ENCODE measurements at places on chromosomes 1 and 21. TPM values are rescaled to one million over a fixed set of nuclear protein-coding genes. Genes with fewer than 3 reads are reported as not detected.

The KRTAP7-1 gene
- not detected for total RNA-seq

The GREM2 gene
- 14.7 TPM for total RNA-seq

The PLA2G5 gene
- total RNA-seq, result 0.52 TPM

The WNT3A gene
- not detected for total RNA-seq

The OR2L8 gene
- not detected for total RNA-seq

The TEX38 gene
- total RNA-seq, result not detected

The CCSAP gene
- total RNA-seq, result 9.3 TPM

The MAGI3 gene
- 11.0 TPM for total RNA-seq

The BRINP3 gene
- not detected for total RNA-seq

The SPRR1A gene
- not detected for total RNA-seq

The ANKRD34A gene
- 0.98 TPM for total RNA-seq

The NTRK1 gene
- total RNA-seq, result 0.07 TPM

The KCNJ6 gene
- total RNA-seq, result 0.20 TPM

The OR2G6 gene
- total RNA-seq, result not detected

The AHCTF1 gene
- 28.6 TPM for total RNA-seq

The SYCP1 gene
- total RNA-seq, result not detected

The SEMA4A gene
- 1.6 TPM for total RNA-seq

The JAM2 gene
- total RNA-seq, result 3.3 TPM

The HES2 gene
- 0.59 TPM for total RNA-seq

The LRRC53 gene
- total RNA-seq, result not detected

The KRTAP20-4 gene
- total RNA-seq, result not detected

The AADACL4 gene
- total RNA-seq, result not detected

The ATP6V1G3 gene
- total RNA-seq, result not detected

The NEXN gene
- total RNA-seq, result 13.0 TPM

The LCE7A gene
- not detected for total RNA-seq

The MYCL gene
- total RNA-seq, result 0.33 TPM

The TTC22 gene
- total RNA-seq, result not detected

The BROX gene
- total RNA-seq, result 38.0 TPM

The NPHS2 gene
- total RNA-seq, result not detected

The AIRE gene
- total RNA-seq, result 0.07 TPM
